ENCODE measurements at places on chromosomes 11 and 22. TPM values are rescaled to one million over a fixed set of nuclear protein-coding genes. Genes with fewer than 3 reads are reported as not detected.

The API5 gene
- total RNA-seq: 106 TPM

DNA sequence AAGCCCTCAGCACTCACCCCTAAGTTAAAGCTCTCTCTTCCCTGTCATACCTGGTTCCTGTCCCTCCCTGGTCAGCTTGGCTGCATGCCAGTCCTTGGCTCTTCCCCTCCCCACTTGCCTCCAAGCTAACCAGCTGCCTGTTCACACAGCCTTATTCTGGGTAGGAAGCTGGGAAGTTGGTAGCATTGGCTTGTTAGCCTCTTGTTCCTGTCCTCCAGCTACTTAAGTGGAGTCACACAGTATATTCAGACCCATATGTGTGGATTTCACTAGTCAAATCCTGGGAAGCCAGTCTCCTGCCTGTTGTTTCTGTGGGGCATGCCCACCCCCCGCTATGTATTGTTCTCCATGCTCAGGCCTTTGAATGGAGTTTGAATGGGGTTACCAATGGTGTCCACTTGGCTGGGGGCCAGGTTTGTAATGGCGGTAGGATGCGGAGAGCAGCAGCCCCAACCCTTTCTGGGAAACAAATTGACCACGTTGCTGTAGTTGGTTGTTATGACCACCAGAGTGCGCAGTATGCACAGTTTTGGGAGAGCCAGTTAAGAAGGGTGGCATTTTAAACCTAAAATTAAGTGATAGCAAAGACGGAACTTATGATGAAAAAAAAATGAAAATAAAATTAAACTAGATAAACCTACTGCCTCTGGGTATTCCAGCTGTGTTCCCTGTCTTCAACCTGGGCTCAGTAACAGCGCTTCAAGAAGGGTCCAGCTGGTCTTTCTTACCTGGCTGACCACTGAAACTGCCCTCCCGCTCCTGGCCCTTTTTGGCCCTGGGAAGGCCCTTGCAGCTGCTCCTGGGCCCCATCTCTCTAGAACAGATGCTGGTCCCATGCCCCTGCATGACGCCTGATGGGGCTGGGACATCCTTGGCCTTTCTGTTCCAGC lies 10.7 kb upstream of the RPS3 start:
- ATAC-seq: peak; percentile 67
- no peak overlapping the region for H3K4me3 ChIP-seq
- H3K27ac ChIP-seq: peak overlapping the region; percentile 19

DNA sequence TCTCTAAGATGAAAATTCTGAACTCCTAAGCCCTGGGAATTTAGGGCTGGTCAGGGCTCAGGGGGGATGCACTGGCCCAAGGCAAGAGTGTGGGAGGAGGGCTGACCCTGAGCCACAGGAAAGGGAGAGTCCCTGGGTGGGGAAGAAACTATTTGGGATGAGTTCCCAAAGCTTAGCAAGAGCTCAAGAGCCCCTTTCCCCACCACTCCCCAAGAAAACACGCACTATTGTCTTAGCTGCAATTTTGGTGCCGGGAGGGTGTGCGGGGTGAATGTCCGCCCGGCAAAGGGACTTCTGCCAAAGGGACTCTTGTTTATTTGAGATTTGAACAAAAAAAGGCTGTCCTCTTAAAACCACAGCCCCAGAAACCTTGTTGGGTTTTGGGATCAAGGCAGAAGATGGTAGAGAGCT lies 37.0 kb downstream of the KIAA1671 start:
- no peaks in the 10 kb centered on the region for H3K36me3 ChIP-seq
- H3K4me3 ChIP-seq: no peak overlapping the region
- no peaks in the 10 kb centered on the region for H3K27me3 ChIP-seq
- H3K27ac ChIP-seq: peak overlapping the region; percentile 68
- H3K4me1 ChIP-seq: no peaks in the 10 kb centered on the region

DNA sequence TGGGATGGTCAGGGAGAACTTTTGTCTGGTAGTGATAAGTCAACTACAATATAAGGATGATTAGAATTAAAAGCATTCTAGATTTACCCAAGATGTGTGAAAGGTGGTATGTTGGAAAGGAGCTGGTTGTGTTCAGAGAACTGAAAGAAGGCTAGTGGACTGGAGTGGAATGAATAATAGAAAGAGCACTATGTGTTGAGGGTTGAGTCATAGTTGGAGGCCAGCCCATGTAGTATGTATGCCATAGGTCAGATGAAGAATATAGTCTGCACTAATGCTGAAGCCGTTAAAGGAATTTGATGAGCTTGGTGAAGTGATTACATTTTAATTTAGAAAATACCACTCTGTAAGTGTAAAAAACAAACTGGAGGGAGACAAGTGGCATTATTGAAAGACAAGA lies 514.1 kb downstream of the CNTN5 start:
- ATAC-seq: no peak
- no peaks in the 10 kb centered on the region for H3K4me1 ChIP-seq
- H3K27me3 ChIP-seq: no peaks in the 10 kb centered on the region
- H3K4me3 ChIP-seq: no peak overlapping the region
- no peaks in the 10 kb centered on the region for H3K36me3 ChIP-seq
- no peak overlapping the region for H3K27ac ChIP-seq

DNA sequence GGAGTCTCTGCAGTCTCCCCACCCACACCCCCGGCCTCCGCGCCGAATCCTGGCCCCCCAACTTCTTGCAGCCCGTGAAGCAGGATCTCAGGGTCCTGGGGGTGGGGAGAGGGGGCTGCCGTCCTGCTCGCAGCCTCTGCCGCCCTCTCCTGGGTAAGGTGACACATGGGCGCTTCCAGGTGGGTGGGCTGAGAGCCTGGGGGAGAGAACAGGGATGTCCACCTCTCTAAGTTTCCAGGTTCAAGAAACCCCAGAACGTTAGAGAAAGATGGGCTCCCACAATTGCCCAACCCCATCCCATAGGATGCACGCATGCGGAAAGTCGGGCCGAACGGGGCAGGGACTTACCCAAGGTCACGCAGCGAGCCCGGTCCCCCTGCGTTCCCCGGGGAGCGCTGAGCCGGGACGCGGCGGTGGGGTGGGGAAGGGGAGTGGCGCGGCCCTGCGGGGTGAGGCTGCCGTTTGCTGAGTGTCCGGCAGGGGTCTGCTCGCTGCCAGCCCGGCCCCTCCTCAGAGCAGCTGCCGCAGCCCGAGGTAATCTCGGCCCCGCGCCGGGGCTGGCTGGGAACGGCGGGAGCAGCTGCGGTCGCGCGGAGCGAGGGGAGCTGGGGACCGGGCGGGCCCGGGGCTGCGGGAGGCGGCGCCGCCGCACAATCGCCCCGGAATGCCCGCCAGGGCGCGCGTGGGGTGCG lies 705 bp upstream of the CAPN1 start:
- H3K36me3 ChIP-seq: no peaks in the 10 kb centered on the region
- no peaks in the 10 kb centered on the region for H3K27me3 ChIP-seq
- peaks cover 43% of the 10 kb centered on the region for H3K4me1 ChIP-seq
- ATAC-seq: peak; percentile 76

DNA sequence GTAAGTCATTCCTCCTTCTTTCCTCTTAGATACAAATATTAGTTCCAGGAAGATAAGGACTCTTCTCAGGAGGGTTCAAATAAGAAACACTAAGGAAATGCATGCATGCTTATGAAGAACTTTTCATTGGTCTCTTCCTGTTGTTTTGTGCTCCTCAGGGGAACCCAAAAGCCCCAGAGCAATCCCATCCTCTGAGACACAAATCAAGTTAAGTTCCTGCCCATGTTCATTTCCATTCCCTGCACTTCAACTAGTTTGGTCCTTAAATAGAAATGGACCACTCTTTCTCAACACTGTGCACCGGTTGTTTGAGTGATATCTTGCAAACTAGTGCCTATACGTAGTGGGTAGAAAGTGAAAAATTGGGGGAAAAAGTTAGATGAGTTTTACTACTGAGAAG lies at the start of gene OR10G4:
TSS of gene OR10G4 (plus strand) at position 301 of the 400 bp plus-strand sequence. CDS start 2,578 bp downstream, outside the sequence.
- H3K27me3 ChIP-seq: no peaks in the 10 kb centered on the region
- no peak for ATAC-seq
- H3K27ac ChIP-seq: no peak within 1 kb of the TSS
- H3K4me1 ChIP-seq: no peaks in the 10 kb centered on the region
- H3K4me3 ChIP-seq: no peak within 1 kb of the TSS

GRCh38 chr11:3096909-3097530 lies 39.8 kb upstream of the CARS1 start:
- H3K36me3 ChIP-seq: no peaks in the 10 kb centered on the region
- H3K27me3 ChIP-seq: no peaks in the 10 kb centered on the region
- H3K4me3 ChIP-seq: no peak overlapping the region
- ATAC-seq: no peak

DNA sequence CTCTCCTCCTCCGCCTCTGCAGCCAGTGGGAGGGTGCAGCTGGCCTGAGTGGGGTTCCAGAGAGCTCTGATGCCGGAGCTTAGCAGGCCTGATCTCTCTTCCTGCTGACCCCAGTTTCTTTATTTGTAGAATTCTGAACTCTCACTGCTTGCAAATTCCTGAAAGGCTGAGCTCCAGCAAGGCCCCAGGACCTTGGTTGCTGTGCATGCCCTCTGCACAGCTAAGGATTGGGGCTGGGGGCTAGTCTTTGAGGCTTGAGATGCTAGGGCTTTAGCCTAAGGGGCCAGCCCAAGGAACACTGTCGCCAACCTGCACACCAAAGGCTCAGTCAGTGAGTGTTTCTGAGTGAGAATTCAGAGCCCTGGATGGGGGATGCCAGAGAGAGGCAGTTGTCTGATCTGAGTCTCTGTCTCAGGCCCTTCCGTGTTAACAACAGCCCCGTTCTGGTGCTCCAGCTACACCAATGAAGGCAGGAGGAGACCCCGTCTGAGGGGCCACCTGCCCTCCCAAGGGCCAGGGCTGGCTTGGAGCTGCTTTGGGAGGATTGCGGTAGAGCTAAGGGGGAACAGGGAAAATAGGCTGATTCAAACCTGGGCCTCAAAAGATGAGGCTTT lies 106.0 kb upstream of the LMO1 start:
- no peak overlapping the region for H3K27ac ChIP-seq
- ATAC-seq: no peak

GRCh38 chr11:59151761-59152160 lies 9.1 kb downstream of the FAM111A start:
- H3K27me3 ChIP-seq: no peaks in the 10 kb centered on the region
- no peak overlapping the region for H3K27ac ChIP-seq
- no peak overlapping the region for H3K4me3 ChIP-seq
- ATAC-seq: no peak

DNA sequence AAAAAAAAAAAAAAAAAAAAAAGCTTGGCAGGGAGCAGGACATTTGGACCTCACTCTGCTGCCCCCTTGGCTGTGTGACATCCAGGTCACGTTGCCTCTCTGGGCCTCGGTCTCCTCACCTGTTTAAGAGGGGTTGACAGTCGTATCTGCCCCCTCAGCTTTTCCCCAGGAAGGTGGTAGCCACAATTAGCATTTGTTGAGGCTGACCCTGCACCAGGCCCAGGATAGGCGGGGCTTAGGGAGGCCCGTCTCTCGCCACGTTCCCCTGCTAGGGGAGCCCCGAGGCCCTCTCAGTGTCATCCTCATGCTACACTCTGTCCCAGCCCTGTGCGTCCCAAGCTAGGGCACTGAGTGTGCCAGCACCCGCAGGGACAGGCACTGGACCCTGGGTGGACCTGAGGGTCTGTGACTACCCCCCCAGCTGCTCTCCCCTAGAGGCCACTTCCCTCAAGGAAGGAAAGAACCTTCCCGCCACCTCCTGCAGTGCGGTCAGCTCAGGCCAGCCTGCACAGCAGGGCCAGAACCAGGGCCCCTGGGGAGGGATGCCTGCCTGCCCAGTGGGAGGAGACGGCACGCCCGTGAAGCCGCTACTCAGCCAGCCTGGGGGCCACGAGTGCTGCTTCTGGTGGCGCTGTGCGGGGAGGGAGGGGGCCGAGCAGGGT lies 38.5 kb upstream of the PPARA start:
- peaks cover 7% of the 10 kb centered on the region for H3K4me1 ChIP-seq
- no peaks in the 10 kb centered on the region for H3K27me3 ChIP-seq
- H3K36me3 ChIP-seq: peaks cover 71% of the 10 kb centered on the region
- H3K27ac ChIP-seq: peak overlapping the region; percentile 4
- H3K4me3 ChIP-seq: no peak overlapping the region

GRCh38 chr11:65295001-65295400 lies 19.7 kb upstream of the CDC42EP2 start:
- no peak for ATAC-seq
- peaks cover 19% of the 10 kb centered on the region for H3K36me3 ChIP-seq
- no peaks in the 10 kb centered on the region for H3K27me3 ChIP-seq
- no peak overlapping the region for H3K4me3 ChIP-seq
- peaks cover 43% of the 10 kb centered on the region for H3K4me1 ChIP-seq

- no peaks in the 10 kb centered on the region for H3K36me3 ChIP-seq
- no peak overlapping the region for H3K4me3 ChIP-seq
- no peaks in the 10 kb centered on the region for H3K27me3 ChIP-seq
- no peak for ATAC-seq
- H3K27ac ChIP-seq: no peak overlapping the region
Observed at GRCh38 chr11:10511181-10511621, 29.8 kb downstream of the RNF141 start.
